ENCODE measurements at places on chromosomes 16 and 17.

DNA sequence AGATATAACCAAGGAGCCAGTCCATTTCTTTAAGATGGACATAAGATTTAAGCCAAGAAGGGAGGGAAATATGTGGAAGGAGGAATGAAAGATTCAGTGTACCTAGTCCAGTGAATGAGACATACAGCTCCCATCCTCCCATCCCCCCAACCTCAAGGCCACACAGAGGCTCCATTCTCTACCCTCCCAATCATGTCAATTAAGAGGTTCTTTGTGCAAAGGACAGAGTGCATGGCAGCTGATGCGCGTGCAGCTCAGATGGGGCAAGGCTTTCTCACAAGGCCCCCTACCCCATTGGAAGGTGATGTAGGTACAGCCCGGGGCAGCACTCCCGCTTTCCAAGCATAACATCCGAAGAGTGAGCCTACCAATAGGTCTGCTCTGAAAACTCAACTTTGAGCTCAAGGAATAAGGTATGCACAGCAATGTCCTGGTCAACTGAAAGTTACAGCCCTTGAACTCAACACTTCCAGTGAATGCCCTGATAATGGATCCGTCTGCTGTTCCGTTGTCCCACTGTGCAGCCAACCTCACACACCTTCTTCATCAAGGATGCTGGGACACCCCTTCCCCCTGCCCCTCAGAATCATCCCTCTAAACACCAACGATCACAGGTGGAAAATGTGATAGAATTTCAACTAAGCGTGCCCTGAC is 458.1 kb downstream of the SOX9 start:
- DNase-seq = no peak

- DNase-seq = peak; percentile 21
Measured at GRCh38 chr17:70808596-70808995, 639.3 kb downstream of the KCNJ2 start.

GRCh38 chr17:8100763-8101162 is 13.2 kb upstream of the ALOX12B start:
- no peak for DNase-seq

GRCh38 chr16:58842746-58843145 is 108.6 kb upstream of the GOT2 start:
- DNase-seq = no peak

GRCh38 chr17:16371742-16372141 is 9.1 kb upstream of the UBB start:
- DNase-seq = no peak

DNA sequence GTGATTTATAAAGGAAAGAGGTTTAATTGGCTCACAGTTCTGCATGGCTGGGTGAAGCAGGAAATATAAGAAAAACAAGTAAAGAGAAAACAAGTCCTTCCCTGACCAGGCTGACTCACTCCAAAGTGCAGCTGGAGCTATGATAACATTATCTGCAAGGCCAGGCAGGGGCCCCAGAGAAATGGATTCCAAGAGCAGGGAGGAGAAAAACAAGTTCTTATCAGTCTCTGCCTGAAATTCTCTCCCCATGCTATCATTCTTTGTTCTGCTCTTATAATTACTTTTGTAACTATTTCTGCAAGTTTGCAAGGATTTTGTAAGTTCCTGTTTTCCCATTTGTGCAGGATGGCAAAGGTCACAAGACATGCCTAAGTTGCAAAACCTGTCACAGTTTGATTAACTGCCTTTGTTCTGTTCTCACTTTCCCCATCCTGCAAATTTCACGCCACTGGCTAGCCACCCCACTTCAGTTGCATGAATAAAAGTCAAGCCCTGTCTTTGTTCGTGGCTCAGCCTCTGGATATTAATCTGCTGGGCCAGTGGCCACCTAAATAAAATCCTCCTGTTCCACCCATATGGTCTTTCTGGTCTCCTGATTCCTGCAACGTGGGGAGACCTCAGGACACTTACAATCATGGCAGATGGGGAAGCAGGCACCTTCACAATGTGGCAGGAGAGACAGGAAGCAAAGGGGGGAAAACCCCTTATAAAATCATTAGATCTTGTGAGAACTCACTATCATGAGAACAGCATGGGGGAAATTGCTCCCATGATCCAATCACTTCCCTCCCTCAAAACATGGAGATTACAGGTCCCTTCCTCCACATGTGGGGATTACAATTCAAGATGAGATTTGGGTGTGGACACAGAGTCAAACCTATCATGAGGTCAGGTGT is 13.1 kb downstream of the ABCA9 start:
- DNase-seq = no peak

DNA sequence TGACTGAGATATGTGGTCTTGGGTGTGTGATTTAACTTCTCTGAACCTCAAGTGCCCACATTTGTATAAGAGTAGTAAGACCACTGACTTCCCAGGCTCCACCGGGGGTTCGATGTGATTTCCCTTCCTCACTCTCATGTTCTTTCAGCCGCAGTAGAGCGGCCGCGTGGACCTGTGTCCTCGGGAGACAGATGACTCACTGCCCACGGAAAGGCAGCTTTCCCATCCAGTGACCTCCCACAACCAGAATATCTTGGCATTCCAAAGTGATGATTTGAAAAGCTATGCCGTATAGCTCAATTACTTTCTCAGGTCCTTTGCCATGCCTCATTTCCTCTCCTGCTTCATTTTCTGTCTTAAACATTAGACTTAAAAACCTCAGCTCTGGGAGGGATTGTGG is 73.6 kb downstream of the IL21R start:
- DNase-seq = peak; percentile 95

GRCh38 chr16:84821728-84822689 is 2.2 kb downstream of the CRISPLD2 start:
- DNase-seq = no peak

DNA sequence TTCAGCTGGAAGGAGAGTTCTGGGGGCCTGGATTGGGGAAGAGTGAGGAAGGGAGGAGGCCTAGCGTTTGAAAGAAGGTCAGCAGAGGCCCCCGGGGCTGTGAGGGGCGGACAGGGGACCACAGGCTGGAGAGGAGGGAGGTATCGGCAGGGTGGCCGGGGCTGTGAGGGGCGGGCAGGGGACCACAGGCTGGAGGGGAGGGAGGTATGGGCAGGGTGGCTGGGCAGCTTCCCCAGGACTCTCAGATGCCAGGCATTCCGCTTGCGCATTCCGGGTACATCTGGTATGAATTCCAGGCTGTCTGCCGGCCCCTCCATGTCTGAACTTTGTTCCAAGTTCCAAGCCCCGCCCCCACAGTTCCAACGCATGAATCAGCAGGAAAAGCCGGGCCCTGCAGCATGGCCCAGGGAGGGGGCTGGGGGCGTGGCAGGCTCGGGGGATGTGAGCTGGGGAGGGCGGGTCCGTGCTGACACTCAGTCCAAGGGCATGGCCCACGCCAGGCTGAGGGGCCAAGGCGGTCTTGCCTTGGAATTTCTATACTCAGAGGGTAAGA is 4.3 kb upstream of the TLCD2 start:
- peak; percentile 99 for DNase-seq

DNA sequence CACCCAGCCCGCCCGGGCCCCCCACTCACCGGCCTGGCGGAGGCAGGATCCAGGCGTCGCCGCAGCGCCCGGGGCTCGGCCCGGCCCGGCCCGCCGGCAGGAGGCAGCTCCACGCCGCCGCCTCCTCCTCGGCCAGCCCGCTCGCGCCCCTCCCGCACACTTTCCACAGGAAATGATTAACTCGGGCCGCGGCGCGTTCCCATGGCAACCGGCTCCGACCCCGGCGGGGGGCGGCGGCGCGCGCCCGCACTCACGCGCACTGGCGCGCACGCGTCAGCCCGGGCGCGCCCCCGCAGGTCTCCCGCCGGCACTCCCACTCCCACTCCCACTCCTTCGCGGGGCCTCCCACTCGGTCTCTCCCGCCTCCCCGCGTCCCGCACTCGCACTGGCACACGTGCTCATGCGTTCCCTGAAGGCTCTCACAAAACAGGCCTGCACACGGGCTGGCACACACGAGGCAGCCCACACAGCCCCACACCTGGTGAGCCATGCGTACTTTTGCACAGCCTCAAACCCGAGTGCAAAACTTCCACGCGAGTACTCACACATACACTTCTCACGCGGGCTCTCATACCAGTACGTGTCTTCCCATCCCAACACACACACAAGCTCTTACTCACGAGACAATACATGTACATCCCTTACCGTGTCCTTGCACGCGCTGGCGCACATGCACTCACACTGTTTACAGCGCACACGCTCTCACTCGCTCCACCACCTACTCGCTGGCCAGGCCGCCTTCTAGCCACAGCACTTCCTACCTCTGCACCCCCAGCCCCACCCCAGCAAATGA is at the start of gene KIFC3:
Gene KIFC3, minus strand, starts transcription at position 151 of the 793 bp plus-strand sequence. CDS start 4,248 bp downstream, outside the sequence.
- DNase-seq = peak; percentile 78

DNA sequence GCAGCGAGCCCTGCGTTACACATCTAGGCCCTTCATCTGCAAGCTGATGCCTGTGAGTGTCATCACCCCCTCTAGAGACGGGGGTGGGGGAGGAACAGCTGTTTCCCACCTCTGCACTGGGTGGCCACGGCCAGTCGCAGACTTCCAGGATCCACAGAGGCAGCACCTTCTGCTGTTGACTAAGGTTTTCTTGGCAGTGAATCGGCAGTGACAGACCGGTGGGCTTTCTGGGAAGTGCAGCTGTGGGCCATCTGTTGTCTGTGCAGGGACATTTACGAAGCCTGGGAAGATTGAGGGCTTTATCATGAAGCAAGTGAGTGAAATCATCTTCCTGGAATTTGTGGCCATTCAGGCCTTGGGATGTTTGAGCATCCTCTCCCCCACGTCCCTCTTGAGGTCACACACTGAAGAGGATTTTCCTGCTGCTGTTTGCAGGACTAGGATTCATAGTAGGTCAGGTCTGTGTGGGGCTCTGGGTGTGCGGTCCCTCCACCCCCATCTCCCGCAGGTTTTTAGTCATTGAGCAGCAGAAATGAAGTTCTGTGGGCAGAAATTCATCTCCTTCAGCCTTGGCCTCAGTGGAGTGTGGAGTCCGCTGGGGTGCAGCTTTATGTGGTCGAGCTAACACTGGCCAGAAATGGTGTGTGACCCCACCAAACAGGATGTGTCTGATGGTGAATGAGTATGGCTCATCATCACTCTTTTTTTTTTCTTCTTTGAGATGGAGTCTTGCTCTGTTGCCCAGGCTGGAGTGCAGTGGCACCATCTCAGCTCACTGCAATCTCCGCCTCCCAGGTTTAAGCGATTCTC is 12.0 kb downstream of the PGS1 start:
- DNase-seq = peak; percentile 94

- peak; percentile 22 for DNase-seq
Measured at GRCh38 chr17:27807567-27808470, 7.5 kb upstream of the NOS2 start.

DNA sequence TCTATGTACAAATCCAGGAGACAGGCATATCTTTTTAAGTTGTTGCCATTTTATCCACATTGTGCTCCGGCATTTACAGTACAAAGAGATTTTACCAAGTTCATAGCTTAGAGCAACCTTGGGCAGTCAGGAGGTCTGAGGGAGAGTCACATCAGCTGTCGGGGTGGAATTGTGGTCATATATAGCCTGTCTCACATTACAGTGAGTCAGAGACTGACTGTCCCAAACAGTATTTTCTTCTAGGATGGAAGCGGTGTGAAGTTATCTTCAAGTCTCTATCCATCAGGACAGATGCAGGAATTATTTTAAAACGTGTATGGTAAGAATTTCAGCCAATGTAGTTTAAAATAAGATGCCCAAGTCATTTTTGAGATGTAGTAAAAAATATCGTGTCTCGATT is 53.0 kb downstream of the GPRC5B start:
- DNase-seq = no peak
